ENCODE measurements at places on chromosomes 6 and 20. TPM values are rescaled to one million over a fixed set of nuclear protein-coding genes. Genes with fewer than 3 reads are reported as not detected.

Gene SPAG4
- 21.6 TPM for total RNA-seq

Gene PRRT1
- 4.2 TPM for total RNA-seq

DNA sequence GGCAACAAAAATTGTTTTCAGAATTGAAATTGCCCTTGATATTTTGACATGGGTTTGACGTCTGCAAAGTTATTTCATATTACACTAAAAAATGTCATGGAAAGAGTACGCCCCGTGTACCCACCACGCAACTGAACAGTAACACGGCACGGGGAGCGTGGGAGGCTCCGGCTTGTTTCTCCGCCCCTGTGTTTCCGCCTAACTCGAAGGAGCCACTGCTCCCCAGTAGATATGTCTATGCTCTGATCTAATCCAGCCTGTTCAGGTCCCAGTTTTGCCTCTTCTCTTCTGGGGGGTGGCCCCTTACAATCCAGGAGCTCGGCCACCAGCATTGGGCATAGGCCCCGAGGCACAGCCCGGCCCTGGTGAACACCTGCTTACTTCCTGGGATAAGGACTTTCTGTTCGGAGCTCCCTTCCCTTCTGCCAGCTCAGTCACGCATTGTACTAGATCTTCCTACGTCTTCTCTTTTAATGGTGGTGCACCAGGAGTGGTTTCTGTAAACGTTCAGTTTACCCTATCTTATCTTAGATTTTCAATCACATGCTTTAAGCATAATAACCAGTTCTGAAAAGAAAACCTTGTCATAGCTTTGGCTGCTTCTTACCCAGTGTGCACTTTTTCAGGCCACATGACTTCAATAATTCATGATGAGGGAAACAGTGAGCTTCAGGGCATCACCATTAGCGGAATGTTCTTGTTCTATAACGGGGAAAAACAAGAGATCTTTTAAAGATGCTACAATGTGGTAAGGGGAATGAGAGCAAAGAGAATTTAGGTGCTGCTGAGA is 43.9 kb upstream of the EXOC2 start:
- DNase-seq: no peak
- peak overlapping the region; percentile 23 for H3K4me3 ChIP-seq
- H3K36me3 ChIP-seq: no peaks in the 10 kb centered on the region
- no peak overlapping the region for H3K27ac ChIP-seq

DNA sequence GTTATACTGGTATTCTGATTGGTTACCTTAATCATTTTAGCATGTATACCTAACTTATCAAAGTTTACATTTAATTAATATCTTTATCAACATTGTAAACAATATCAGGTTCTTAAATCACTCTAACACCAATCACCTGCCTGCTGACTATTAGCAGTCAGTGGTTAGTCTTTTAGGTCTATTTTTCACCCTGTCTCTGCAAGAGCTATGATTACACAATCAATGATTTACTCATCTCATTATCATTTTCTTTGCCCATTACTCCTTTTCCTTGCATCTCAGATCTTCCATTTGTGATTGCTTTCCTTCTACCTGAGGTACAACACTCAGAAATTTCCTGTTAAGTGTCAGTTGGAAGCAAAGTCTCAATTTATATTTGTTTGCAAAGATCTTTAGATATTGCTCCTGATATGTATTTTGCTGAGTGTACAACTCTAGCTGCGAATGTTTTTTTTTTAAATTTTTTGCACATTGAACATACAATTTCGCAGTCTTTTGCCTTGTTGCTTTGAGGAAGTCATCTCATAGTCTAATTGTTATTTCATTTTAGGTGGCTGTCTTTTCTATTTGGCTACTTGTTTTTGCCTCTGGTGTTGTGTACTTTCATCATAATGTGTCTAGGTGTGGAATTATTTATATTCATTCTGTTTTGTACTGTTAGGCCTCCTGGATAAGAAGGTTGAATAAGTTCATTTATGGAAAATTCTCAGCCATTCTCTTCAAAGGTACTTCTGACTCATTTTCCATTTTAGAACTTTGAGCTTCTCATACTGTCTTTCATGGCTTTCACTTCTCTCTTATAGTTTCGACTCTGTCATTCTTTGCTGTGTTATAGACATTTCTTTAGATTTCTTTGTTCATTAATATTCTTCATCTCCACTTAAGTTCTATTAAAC is 104.9 kb upstream of the CEP162 start:
- no peak overlapping the region for H3K4me3 ChIP-seq
- no peaks in the 10 kb centered on the region for H3K27me3 ChIP-seq
- no peak overlapping the region for H3K27ac ChIP-seq

GRCh38 chr6:130955755-130956154 is 107.3 kb downstream of the EPB41L2 start:
- no peak for DNase-seq
- H3K4me3 ChIP-seq: no peak overlapping the region
- H3K36me3 ChIP-seq: no peaks in the 10 kb centered on the region
- H3K4me1 ChIP-seq: no peaks in the 10 kb centered on the region
- no peaks in the 10 kb centered on the region for H3K27me3 ChIP-seq

GRCh38 chr6:112330071-112330878 is 16.9 kb upstream of the RFPL4B start:
- no peak overlapping the region for H3K4me3 ChIP-seq
- no peaks in the 10 kb centered on the region for H3K27me3 ChIP-seq
- H3K27ac ChIP-seq: no peak overlapping the region
- no peaks in the 10 kb centered on the region for H3K4me1 ChIP-seq
- H3K36me3 ChIP-seq: no peaks in the 10 kb centered on the region
- no peak for DNase-seq

- H3K4me3 ChIP-seq: no peak overlapping the region
Observed at GRCh38 chr6:67683960-67684359, 951.1 kb upstream of the ADGRB3 start.

- H3K4me1 ChIP-seq: peaks cover 34% of the 10 kb centered on the region
- no peaks in the 10 kb centered on the region for H3K27me3 ChIP-seq
- no peak for DNase-seq
- H3K36me3 ChIP-seq: no peaks in the 10 kb centered on the region
Observed at GRCh38 chr20:45821947-45822346, 5.2 kb downstream of the TNNC2 start.

GRCh38 chr20:17538517-17539170 is 7.5 kb upstream of the BFSP1 start:
- no peaks in the 10 kb centered on the region for H3K4me1 ChIP-seq
- H3K36me3 ChIP-seq: no peaks in the 10 kb centered on the region
- no peak overlapping the region for H3K4me3 ChIP-seq
- H3K27ac ChIP-seq: no peak overlapping the region
- DNase-seq: no peak

Measured in testis (tissue), 5 donors.